ENCODE measurements at places on chromosomes 13 and 19.

DNA sequence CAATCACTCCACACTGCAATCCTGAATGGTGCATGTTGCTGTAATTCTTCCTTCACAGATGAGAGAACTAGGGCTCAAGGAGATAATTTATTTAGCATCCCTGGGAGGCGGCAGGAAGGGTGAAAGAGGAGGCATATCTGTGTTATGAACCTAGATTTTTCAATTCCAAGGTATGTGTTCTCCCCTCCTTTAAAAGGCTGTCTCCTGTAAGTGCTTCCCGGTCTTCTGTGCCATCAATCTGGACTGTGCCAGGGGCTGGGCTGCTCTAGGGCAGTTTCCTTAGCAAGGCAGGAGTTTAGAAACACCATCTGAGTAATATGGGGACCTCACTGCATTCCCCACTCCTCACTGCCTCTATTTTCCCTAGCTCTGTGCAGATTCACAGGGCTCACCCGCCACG lies 185.0 kb downstream of the RFC3 start:
- DNase-seq: no peak

GRCh38 chr13:102686024-102686423 lies 8.8 kb downstream of the METTL21C start:
- DNase-seq: no peak

DNA sequence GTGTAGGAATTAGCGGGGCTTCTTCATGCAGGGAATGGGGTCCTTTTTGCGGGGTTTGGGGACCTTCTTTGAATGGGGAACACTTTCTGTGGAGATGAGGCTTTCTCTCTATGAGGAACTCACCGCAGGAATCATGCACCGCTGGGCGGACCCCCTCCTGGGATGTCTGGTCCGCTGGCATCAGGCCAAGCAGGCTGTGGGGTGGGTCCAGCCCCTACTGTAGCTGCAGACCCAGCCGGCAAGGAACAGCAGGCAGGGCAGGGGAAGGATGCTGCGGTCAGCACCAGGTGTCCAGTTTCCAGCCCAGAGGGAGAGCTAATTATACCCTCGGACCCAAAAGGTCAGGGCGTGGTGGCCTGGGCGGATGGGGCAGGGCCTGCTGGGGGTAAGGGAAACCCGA lies 1.8 kb downstream of the MYBPC2 start:
- no peak for DNase-seq

- no peak for DNase-seq
Measured at GRCh38 chr19:46624958-46625661, at the start of gene PTGIR. Gene PTGIR (minus strand): TSS chr19:46625089. CDS start chr19:46624225, 864 bp downstream.

DNA sequence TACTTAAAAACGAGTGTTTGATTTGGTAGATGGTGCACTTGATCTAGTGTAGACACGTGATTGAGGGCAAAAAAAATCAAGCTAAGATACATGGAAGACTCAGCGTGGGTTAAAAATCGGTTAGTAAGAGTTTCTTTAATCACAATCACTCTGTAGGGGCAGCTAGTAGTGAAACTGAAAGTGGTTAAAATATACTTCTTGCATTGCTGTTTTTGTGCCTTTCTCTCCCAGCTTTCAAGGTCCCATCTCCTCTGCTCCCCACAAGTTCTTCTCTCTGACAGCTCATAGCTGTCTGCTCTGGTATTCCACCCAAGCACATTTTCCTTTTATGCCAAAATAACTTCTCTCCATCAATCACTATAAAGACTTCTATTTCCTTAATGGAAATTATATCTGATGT lies 1089.7 kb downstream of the EFNB2 start:
- DNase-seq: no peak

DNA sequence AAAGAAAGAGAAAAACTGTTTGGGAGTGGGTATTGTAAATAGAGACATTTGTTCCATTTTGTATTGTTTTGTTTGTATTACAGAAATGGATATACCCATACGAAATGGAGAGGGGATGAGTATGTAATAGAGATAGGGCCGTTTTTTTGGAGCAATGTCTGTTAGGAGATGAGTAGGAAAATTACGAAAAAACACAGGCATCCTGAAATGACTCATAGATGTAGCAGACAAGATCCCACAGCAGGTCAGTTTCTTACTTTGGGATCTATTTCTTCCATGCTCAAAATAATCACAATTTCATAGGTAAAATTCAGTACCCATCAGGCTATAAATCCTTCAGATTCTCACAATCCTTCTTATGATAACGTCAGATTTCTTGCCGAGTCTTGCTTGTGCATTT lies 779.4 kb upstream of the SLITRK1 start:
- no peak for DNase-seq

- DNase-seq: no peak
Measured at GRCh38 chr19:52336791-52337381, 843 bp downstream of the ZNF610 start.

DNA sequence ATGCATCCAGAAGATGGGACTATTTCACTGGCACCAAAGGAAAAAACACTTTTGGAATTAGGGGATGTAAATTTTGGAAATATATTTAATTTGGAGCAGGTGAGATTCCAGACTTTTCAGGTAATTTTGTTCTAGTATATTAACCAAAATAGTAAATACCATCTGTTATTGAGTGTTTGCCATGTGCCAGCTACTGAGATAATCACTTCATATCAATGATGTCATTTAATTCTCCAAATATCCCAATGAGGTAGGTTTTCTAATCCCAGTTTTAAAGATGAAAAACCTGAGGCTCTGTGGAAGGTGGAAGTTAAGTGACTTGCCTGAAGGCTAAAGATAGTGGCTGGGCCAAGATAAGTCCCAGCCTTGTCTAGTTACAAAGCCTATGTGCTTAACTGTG lies 95.2 kb downstream of the TDRD3 start:
- DNase-seq: no peak

DNA sequence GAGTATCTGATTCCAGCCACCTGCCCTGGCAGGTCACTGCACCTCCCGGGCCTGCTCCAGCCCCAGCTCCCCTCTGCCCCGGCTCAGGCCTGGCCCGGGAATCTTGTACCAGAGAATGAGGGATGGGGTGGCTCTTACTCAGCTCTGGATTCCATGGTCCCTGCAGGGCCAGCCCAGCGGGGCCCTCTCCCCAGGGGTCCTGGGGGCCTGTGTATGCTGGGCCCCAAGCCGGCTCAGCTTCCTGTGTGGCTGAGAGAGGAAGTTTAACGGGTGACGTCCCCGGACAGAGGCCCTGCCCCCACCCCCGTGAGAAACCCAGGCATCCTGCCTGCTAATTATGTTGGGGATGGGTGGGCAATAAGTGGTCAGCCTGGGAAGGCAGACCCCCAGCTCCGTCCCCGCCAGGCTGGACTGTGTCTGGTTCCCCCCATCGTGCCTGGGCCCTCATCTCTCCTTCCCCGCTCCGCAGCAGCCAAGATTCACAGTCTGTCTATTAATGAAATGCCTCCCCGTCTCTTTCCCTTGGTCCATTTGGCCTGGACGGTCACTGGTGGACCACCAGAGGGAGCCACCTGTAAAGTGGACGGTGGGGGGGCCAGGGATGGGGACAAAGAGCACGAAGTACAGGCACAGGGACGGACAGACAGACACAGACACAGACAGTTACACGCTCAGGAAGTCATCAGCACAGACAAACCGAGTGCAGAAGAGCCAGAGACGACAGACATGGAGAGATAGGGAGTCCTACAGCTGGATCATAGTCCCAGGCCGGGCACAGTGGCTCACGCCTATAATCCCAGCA lies at the start of gene DENND1C:
DENND1C (minus strand) TSS at position 247 of the 802 bp plus-strand sequence; CDS start at position 155, 92 bp downstream.
- no peak for DNase-seq

DNA sequence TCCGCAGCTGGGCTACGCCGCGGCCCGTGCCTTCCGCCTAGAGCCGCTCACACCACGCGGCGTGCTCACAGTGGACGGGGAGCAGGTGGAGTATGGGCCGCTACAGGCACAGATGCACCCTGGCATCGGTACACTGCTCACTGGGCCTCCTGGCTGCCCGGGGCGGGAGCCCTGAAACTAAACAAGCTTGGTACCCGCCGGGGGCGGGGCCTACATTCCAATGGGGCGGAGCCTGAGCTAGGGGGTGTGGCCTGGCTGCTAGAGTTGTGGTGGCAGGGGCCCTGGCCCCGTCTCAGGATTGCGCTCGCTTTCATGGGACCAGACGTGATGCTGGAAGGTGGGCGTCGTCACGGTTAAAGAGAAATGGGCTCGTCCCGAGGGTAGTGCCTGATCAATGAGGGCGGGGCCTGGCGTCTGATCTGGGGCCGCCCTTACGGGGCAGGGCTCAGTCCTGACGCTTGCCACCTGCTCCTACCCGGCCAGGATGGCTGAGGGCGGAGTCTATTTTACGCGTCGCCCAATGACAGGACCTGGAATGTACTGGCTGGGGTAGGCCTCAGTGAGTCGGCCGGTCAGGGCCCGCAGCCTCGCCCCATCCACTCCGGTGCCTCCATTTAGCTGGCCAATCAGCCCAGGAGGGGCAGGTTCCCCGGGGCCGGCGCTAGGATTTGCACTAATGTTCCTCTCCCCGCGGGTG lies 7.4 kb downstream of the DBP start:
- DNase-seq: no peak

GRCh38 chr19:29548483-29549085 lies 22.8 kb downstream of the VSTM2B start:
- DNase-seq: no peak

GRCh38 chr19:1671716-1672037 lies 19.3 kb upstream of the TCF3 start:
- no peak for DNase-seq

DNA sequence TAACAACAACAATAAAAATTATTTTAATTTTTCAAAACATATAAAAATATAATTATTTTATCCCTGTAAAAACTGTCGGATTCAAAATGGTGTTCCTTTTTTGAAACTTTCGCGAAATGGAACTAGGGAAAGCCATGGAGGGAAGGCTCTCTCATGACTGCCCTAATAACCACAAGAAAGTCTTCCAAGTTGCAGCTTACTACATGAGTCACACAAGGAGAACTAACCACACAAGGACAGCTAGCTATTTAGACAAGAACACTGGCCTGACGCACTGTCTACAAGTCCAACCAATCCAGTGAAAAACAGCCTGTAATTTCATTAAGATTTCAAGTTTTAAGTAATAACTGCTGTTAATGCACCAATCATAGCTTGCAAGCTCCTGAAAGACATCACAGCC lies 319.2 kb upstream of the PCDH9 start:
- DNase-seq: no peak

DNA sequence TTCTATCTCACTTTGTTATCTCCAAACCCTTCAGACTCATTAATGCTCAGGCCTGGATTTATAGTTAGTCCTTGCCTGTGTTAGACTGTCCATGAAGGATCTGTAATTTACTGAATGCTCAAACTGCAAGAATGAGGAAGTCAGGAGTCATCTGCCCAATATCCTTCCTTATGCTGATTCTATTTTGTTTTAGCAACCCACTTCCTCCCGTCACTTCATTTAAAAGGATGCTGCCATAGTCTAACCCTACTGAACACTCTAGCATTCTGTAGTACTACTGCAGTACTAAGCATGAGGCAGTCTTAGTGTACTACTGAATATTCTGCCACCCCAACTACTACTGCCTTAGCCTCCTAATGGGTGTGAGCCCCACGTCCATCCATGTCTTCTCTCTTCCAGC lies 1.5 kb downstream of the FCAR start:
- no peak for DNase-seq

DNA sequence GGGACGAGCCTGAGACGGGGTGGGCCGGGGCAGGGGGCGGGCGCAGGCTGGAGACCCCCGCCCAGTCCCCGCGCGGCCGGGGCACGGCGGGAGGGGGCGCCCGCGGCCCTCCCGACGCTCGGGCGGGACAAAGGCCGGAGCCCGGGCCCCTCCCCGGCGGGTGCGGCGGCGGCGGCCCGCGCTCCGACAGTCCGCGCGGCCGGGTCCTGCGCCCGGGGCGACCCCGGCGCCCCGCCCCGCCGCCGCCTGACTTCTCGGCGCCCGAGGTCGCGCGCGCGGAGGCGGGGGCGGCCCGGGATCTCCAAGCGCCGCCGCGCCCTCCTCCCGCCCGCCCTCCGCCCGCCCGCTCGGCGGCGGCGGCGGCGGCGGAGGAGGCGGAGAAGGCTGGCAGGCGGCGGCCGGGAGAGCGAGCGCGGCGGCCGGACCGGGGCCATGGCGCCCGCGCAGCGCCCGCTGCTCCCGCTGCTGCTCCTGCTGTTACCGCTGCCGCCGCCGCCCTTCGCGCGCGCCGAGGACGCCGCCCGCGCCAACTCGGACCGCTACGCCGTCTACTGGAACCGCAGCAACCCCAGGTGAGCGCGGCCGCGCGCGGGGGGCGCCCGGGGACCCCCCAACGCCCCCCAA lies at the start of gene EFNA2:
EFNA2 (plus strand) TSS at position 137 of the 624 bp plus-strand sequence; CDS start at position 433, 296 bp downstream.
- no peak for DNase-seq

DNA sequence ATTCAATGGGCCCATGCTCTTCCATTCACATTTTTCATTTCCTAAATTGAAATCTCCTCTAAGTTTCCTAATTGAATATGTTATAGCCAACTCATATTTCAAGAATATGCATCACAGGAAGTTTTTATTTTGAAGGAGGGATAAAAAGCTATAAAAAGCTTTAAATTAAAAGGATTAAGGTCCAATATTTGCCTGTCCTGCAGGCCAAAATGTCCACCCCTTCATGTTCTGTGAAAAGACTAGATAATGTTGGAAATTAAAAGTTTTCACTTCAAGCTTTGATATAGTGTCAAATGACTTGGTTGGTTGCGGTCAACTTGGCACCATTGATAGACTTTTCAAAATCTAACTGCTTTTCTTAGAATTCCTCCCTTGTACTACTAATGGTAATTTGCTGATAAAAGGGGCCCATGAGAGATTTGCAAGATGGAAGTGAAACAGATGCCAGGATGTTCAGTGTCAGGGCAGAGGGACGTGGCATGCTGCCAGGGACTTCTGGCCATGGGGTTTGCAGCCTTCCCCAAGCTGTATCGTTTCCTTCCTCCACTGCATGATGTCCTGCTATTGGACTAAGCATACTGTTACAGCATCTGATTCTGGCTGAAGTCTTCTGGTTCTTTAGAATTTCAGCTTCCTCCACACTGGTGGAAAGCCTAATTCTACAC lies 547.3 kb upstream of the MIR17HG start:
- no peak for DNase-seq

- DNase-seq: no peak
Measured at GRCh38 chr19:38898788-38899446, 501 bp downstream of the SIRT2 start.
